ENCODE measurements at places on chromosomes 4 and X. TPM values are rescaled to one million over a fixed set of nuclear protein-coding genes. Genes with fewer than 3 reads are reported as not detected.
A peak's percentile ranks its signal among the peaks of the same experiment; 100 is the strongest.

DNA sequence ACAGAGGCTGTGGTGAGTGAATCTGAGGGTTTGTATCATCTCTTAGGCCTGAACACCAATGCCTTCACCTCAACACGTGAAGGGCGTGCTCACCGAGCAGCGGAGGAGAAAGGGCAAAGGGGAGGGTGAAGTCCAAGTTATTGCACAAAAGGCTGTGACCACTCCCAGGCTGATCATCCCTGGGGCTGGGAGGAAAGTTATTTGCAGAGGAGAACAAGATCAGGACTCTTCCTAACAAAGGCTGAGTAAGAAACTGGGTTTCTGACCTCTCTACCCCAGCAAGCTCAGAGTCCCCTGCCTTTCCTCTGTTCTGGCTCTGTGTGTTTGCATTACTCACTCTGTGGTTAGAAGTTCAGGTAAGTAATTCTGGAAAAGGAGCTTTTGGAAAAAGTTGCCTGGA, 366.3 kb upstream of the CXorf51A start:
- DNase-seq, result no peak

DNA sequence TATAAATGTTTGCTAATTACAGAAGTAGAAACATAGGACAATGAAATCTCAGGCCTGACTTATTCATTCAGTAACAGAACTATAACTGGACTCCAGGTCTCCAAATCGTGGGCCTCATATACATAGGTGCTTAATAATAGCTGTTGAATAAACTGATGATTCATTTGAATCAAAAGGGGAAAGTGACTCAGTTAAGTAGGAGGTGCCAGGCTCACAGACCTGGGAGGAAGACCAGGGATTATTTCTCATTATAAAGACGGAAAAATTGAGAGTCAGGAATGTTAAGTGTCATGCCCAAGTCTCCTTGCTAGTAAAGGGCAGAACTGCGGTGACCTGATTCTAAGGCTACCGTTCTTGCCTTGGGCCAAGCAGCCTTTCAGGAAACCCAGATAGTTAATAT, 131.5 kb downstream of the HS3ST1 start:
- DNase-seq, result no peak

DNA sequence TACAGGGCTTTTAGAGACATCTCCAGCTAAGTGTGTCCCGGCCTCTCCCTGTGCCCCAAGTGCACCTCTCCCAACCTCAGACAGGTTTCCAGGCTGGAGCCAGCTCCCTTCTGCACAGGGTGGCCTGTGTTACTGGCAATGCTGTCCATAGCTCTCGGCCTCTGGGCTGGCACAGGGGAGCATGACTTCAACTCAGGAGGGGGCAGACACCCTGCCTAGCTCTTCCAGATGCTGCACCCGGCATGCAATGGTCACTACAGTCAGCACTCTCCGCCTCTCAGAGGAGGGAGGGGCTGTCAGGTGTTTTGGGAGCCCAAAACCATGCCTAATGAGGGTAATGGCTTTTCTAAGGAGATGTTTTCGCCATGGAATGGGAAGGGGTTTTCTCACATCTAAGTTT, 2.4 kb upstream of the IRAK1 start:
- DNase-seq, result no peak

- peak; percentile 58 for DNase-seq
Measured at GRCh38 chr4:1405636-1406393, 427 bp downstream of the NKX1-1 start.

Gene SLC38A5
- polyA plus RNA-seq, result 0.44 TPM

Data from SK-N-SH (cell line).